ENCODE measurements at places on chromosomes 3 and 15. TPM values are rescaled to one million over a fixed set of nuclear protein-coding genes. Genes with fewer than 3 reads are reported as not detected.

INSYN1 gene
- total RNA-seq: 3.3 TPM

WNT5A gene
- total RNA-seq: 80.7 TPM

PSTPIP1 gene
- total RNA-seq: 4.4 TPM

SPRED1 gene
- total RNA-seq: 50.0 TPM

HES1 gene
- total RNA-seq: 7.9 TPM

DNAH12 gene
- total RNA-seq: 0.13 TPM

MYL3 gene
- not detected for total RNA-seq

DUT gene
- 46.0 TPM for total RNA-seq

CATSPER2 gene
- 2.0 TPM for total RNA-seq

RTF1 gene
- total RNA-seq: 12.1 TPM

SPTSSB gene
- total RNA-seq: 0.20 TPM

RASGRP1 gene
- 5.1 TPM for total RNA-seq

HHLA2 gene
- total RNA-seq: not detected

P2RY12 gene
- not detected for total RNA-seq

PLAAT1 gene
- total RNA-seq: not detected

ENTPD3 gene
- total RNA-seq: 0.13 TPM

SCN5A gene
- total RNA-seq: 0.72 TPM

ITIH4 gene
- 2.5 TPM for total RNA-seq

THSD4 gene
- total RNA-seq: 120 TPM

XCR1 gene
- total RNA-seq: not detected

GOLGA8H gene
- total RNA-seq: 0.30 TPM

AP4E1 gene
- 13.0 TPM for total RNA-seq

GOLGA6L26 gene
- total RNA-seq: not detected

GOLGA8Q gene
- total RNA-seq: 1.1 TPM

FAM107A gene
- total RNA-seq: 0.07 TPM

MINAR1 gene
- 1.6 TPM for total RNA-seq

C2CD4A gene
- total RNA-seq: 1.4 TPM

MITF gene
- total RNA-seq: 12.6 TPM

DCLK3 gene
- 0.59 TPM for total RNA-seq
